ENCODE measurements at places on chromosomes 16 and 17.

DNA sequence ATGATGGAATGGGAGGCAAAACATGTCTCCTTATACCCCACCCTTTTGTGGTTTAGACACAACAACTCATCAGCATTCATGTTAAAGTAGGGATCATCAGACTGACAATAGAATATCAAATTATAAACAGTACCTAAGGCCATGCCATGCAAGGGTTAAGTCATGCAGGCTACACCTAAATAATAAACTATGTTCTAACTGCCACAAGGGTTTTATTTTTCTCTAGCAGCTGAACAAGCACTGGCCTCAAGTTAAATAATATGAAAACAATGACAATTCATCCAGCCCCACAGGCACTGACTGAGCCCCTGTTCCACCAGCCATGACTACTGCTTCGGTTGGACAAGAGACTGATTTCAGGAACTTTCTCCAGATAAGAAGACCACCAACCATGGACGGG lies 164.5 kb upstream of the PIRT start:
- no peak for DNase-seq

DNA sequence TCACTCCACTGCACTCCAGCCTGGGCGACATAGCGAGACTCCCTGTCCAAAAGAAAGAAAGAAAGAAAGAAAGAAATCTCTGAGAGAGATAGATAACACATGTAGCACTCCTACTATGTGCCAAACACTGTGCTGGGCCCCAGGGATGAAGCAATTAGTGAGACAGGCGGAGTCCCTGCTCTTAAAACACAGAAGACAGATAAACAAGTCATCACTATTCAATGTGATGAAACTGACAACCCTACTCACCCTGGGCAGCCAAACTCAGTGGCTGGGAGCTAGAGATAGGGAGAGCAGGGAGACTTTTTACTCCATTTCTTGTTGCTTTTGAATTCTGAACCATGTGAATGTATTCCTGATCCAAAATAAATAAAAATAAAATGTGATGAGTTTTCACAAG lies 35.2 kb upstream of the GOSR2 start:
- DNase-seq, result no peak

DNA sequence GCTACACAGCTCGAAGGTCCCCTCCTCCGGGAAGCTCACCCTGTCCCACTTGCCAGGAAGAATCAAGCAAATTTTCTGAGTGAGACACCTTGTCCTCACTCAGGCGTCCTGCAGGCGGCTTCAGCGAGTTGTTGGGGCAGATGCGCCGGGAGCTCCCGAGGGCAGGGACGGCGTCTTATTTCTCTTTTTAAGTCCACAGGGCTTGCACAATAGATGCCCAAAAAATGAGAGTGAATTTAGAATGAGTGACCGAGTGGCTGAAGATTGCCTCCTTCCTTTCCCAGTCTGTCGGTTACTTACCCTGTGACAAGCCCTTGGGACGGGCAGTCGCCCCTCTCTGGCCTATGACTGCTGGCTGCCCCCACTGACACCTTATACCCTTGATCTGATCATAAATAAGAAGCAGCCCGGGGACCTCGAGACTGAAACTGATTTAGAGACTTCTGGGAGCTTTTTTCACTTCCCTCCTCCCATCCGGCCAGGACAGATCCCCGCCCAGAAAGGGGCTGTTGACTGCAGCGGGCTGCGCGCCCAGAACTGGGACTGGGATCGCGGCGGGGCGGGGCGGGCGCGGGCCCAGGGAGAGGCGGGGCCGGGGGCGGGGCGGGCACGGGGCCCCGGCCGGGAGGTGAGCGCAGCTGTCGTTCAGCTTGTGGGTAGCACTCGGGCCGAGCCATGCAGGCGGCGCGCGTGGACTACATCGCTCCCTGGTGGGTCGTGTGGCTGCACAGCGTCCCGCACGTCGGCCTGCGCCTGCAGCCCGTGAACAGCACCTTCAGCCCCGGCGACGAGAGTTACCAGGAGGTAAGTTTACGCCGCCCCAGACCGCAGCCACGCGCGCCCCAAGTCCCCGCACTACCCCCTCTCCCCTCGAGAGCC lies at the start of gene TTYH2:
TTYH2 (plus strand) TSS at position 659 of the 879 bp plus-strand sequence; CDS start at position 676, 17 bp downstream.
- DNase-seq, result peak; percentile 87

DNA sequence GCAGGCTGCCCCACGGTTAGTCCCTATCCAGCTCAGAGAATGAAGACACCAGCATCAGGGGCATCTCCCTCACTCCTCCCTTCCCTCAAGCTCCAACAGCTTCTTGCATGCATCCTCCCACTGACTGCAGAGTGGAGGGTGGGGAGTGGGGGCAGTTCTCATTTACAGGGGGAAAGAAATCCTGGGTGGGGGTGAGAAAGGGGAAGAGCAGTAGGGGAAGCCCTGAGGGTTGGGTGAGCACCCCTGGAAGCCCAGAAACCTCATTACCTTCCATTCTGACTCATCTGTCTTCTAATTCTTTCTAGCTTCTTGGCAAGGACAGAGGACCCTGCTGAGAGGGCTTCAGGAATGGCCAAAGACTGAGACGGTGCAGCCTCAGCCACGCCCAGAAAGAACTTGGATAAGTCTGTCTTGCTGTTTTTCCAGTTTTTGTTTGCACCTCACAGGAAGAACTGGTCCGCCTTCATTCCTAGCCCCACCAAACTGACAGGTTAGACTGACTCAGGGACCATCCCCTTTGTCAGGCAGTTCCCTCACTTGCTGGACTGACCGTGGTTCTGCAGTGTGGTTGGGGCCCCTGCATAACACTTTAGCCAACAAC lies 52.5 kb upstream of the WSB1 start:
- DNase-seq, result peak; percentile 62

Data from GM13976 (cell line).